ENCODE measurements at places on chromosomes 1 and 21.

DNA sequence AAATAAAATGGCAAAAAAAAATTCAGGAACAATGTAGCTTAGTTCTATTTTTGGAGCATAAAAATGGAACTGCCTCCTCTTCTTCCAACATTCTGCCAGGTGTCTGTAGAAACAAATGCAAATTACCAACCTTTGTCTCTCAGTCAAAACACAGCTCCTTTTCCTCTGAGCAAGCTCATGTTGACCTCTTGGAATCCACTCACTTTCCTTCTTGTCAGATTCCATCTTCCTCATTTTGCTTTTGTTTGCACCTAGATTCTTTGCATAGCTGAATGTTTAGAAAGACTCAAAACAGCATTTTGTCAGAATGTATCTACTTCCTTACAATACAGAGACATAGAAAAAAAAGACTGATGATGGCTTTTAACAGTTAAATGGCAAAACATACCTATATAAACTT is 178.2 kb downstream of the ADGRL2 start:
- DNase-seq: peak; percentile 4

DNA sequence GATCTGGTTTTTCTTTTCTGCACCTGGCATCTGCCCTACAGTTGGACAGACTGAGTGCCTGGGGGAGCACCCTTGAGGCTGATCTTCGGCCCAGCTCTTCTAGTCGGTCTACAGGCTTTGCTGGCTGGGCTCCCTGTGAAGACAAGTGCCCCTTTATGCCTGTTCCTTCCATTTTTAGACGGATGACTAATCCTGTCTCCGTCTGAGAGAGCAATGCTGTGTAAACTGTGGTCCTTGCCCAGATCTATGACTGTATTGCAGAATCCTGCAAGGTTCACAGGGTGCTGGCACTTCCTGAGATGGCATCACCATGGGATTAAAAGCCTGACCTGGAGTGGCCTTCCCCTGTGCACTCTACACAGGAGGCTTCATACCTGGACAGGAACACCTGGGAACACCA is 47.6 kb upstream of the SAMD13 start:
- DNase-seq: peak; percentile 97

GRCh38 chr1:8591569-8591968 is 225.9 kb downstream of the RERE start:
- no peak for DNase-seq

DNA sequence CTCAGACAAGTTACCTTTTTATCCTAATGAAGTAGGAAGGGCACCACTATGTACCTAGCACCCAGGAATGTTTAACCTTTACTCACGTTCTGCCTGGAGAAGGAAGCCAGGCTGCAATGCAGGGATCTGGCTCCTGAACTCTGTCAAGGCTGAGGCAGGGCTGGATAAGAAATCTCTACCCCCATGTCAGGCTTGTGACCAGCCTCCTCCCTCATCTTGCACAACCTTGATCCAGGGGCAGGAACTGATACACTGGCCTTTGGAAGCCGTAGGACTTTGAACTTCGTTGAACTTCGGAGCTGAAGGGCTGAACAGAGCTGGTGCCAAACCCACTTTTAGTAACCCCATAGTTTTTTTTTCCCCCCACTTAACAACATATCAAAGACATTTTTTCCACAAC is 8.0 kb upstream of the AKR1A1 start:
- DNase-seq: no peak

DNA sequence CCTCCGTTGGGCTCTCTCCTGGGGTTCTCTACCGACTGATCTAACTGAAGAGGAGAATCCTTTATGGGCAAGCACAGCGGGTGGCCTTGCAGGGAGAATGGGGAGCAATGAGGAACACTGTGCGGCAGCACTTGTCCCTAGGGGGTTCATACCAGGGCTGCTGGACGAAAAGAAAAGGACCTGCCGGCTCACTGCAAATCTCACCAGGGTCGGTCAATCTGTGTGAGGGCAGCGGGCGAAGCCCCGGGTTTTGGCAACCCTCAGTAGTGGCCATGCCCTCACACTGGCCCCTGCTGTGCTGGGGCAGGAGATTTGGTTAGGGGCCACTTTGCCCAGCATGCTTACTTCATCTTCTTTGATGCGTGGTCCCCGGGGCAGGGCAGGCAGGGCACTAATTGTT is 5.9 kb downstream of the LHX9 start:
- no peak for DNase-seq

DNA sequence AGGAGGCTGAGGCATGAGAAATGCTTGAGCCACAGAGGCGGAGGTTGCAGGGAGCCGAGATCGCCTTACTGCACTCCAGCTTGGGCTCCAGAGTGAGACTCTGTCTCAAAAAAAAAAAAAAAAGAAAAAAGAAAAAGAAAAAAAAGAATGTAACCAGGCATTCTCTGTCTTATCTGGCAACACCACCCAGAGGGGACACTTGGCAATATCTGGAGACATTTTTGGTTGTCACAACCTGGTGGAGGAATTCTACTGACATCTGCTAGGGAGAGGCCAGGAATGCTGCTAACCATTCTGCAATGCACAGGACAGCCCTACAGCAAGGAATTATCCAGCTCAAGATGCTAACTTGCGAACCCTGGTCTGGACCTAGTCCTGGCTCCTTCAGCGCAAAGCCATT is 2.3 kb upstream of the CNR2 start:
- no peak for DNase-seq

- no peak for DNase-seq
Observed at GRCh38 chr1:234611847-234612351, 1.9 kb upstream of the IRF2BP2 start.

- no peak for DNase-seq
Observed at GRCh38 chr1:102032534-102032933, 35.8 kb upstream of the OLFM3 start.

GRCh38 chr1:47262787-47263413 is 30.9 kb upstream of the TAL1 start:
- no peak for DNase-seq

DNA sequence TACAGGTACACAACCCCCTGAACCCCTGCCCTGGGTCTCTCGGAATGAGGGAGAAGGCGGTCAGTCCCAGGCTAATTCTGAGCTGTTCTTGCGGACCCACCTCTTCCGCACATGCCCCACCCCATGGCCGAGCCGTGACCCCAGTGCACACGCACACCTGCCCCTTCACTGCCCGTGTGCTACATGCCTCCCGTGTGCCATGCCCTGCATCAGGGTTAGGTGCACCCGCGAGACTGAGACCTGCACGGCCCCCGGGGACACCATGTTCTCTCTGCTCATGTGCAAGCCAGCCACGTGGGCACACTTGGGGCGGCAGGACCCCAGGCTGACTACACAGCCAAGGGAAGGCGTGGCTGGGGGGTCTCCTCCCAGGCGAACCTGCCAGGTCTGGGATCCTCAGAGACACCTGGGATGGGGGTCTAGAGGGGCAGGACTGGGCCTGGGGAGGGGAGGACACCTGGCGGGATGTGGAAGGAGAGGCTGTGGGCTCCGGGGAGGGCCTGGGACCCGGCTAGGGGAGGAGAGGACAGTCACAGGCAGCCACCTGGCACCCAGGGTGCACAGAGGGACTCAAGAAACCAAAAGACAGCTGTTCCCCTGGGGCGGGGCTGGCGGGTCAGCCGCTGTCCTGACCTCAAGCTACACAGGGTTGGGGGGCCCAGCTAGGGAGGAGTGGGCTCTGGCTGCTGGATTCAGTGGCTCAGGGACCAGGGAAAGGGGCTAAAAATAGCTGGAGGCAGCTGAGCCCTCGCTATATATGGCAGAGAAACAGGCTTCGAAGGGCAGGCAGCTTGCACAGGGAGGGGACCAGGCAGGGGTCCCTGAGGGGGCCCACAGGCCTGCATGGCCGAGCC is 133.4 kb downstream of the CASZ1 start:
- DNase-seq: no peak

- no peak for DNase-seq
Observed at GRCh38 chr1:51172811-51173210, 63.3 kb upstream of the RNF11 start.

- DNase-seq: peak; percentile 44
Observed at GRCh38 chr21:34504595-34504994, 7.4 kb downstream of the KCNE1 start.

DNA sequence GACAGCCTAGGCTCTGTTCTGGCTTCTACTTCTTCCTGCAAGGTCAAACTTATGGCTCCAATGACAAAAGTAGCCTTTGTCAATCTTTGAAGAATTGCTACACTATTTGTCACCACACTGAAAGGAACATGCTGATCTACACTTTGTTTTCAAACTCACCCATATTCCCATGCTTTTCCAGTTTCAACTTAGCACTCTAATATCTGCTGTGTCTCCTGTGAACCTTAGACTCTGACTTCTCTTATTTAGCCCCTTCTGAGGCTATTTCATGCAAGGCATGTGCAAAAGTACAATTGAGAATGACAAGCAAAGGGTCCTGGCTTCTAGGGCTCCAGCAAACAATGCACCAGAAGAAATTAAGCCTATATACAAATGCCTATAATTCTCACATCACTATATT is 374.9 kb downstream of the VAV3 start:
- DNase-seq: no peak

DNA sequence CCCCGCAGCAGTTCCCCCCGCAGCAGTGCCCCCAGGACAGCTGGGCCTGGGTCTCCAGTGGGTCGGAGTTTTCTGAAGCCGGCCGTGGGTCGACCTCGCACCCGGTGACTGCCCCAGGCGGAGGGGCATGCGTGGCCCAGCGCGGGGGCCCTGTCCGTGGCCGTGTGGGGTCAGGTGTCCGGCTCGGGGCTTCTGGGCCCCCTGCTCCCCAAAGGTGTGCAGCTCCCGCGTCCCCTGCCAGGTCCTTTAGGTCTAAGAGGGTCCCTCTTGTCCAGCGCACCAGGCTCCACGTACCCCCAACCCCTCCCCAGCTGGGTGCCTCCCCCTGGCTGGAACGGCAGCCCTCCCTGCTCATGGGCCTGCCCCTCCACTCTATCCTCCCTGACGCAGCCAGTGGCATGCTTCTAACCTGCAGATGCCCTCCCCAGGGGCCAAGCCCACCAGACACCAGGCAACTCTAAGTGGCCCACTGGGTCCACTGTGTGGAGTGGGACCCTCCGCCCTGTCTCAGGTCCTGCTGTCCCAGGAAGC is 5.9 kb upstream of the HES4 start:
- DNase-seq: no peak

DNA sequence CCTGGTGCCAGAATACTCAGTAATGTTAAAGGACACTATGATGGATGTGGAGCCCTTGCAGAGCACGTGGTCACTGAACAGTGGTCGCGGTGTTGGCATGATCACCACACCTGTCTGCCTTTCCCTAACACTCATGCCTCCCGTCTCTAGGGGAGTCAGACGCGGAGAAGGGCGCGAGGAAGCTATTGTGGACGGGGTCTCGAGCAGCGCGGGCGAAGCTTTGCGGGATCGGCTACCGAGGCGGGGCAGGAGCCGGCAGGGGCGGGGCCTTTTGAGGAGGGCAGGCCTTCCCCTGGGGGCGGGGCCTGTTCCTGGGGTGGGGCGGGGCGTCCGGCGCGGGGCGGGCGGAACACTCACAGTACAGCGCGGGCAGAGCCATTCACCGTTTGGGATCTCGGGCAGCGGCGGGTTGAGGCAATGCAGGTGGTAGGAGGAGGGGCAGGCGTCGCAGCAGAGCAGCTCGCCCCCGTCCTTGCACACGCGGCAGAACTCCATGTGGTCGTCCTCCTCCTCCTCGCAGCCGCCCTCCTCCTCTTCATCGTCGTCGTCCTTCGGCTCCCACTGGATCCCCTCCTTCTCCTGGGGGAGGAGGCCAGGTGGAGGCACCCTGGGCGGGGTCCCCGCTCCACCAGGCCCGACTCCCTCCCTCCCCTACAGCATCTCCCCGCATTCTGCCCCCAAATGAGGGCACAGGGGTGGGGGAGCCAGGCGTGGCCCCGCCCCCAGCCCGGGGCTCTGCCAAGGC is 31.5 kb downstream of the CHD5 start:
- DNase-seq: no peak

- no peak for DNase-seq
Observed at GRCh38 chr1:81912383-81912782, 111.6 kb downstream of the ADGRL2 start.

DNA sequence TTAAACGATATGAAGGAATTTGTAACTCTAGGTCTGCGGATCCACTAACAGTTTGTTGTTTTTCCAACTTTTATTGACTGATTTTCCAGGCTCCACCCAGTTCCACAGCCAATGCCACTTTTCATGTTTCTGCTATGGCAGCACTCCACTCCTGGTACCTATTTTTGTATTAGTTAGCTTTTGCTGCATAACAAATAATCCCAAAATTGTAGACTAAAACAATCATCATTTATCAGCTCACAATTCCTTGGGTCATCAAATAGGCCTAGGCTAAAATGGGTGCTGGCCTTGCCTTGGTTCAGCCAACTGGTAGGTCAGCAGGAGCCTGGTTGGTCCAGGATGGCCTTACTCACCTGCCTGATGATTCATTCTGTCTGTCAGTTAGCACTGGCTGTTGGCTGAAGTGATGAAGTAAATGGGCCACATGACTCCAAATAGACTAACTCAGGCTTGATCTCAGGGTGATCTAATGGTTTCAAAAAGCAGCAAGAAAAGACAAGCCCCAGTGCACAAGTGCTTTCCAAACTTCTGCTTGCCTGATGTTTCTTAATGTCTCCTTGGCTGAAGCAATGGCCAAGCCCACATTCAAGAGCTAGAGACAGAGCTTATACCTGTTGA is 3.2 kb upstream of the C8B start:
- DNase-seq: no peak

- DNase-seq: no peak
Observed at GRCh38 chr1:182229921-182230491, 161.6 kb downstream of the GLUL start.

- peak; percentile 51 for DNase-seq
Observed at GRCh38 chr1:56375326-56375804, 204.0 kb downstream of the PLPP3 start.

DNA sequence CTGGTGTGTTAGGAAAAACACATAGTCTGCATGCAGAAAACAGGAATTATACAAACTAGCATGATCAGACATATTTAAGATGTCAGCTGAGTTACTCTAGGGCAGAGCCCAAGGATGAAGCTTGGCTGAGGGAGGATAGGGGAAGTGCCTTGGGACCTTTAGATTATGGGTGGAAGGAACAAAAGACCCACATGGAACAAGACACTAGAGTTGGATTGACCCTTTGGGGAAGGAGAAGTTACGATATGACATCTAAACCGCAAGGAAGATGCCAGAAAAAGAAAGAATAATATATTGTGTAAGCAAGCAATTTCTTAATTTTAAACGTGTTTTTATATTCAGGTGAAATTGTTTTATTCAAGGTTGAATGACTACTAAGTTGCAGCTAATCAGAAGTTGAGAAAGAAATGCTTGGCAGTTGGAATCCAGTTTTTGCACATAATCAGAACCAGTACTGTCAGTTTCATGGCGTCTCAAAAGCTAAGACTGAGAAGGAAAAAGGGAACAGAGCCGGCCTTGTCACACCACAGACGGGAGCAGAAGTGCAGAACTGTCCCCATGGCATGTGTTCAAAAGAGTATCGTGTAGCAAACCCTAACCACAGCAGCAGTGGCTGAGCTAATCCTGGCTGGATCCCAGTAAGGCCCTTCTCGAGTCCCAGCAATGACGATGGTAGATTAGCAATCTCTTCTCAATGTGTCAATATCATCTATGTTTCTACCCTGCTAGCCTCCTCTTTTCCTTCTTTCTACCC is 31.2 kb upstream of the IFNAR2 start:
- peak; percentile 56 for DNase-seq

DNA sequence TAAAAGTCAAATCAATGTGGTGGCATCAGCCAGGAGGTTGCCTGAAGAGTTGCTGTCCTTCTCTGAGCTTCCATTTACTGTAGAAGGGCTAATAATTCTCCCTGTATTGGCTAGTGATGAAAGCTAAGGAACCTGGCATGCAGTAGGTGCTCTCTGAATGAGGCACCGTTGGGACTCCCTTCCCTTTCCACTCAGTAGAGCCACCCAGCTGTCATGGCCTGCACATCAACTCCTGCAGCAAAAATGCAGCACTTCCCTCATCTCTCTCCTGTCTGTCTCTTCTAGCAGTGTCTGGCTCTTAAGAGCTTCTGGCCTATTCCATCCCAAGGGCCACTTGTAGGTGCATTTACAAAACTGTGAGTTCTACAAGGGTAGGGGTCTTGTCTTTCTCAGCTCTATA is 369.0 kb downstream of the MATN1 start:
- no peak for DNase-seq
